Psoas muscle (tissue), 8 donors: ENCODE measurements at places on chromosomes 11 and 22. TPM values are rescaled to one million over a fixed set of nuclear protein-coding genes. Genes with fewer than 3 reads are reported as not detected.

Gene TIGD3
- polyA plus RNA-seq, result 0.05 TPM

Gene RPS25
- 2,514 TPM for polyA plus RNA-seq

Gene UCP2
- 11.8 TPM for polyA plus RNA-seq

Gene OR52E8
- polyA plus RNA-seq, result not detected

GRCh38 chr22:24159650-24160049 lies 21.6 kb upstream of the SUSD2 start:
- no peak for DNase-seq

DNA sequence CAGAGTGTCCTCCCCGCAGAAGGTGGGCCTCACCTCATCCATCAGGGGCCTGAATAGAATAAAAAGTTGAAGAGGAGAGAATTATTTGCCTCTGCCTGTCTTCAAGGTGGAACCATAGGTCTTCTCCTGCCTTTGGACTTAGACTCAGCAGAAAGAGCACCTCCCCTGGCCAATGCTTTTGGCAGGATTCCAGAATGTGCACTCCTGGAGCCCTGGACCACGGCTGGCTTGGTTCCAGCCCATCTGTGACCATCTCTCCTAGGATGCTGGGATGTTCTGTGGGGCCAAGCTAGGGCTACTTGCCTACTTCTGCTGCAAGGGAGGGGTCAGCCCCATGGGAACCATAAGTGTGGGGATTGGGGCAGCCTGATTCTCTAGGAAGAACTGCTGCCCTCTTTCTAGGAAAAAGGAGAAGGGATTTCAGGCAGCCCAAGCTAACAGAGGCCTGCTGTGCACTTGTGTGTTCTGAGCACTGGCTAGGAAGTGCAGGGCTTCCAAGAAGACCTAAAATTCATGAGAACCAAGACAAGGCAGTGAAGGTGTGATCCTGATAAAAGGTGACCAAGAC lies 32.2 kb upstream of the SHANK2 start:
- DNase-seq, result no peak

GRCh38 chr11:16356761-16357393 lies 531 bp upstream of the SOX6 start:
- DNase-seq, result no peak

GRCh38 chr11:1778141-1778911 lies 14.6 kb upstream of the CTSD start:
- no peak for DNase-seq

DNA sequence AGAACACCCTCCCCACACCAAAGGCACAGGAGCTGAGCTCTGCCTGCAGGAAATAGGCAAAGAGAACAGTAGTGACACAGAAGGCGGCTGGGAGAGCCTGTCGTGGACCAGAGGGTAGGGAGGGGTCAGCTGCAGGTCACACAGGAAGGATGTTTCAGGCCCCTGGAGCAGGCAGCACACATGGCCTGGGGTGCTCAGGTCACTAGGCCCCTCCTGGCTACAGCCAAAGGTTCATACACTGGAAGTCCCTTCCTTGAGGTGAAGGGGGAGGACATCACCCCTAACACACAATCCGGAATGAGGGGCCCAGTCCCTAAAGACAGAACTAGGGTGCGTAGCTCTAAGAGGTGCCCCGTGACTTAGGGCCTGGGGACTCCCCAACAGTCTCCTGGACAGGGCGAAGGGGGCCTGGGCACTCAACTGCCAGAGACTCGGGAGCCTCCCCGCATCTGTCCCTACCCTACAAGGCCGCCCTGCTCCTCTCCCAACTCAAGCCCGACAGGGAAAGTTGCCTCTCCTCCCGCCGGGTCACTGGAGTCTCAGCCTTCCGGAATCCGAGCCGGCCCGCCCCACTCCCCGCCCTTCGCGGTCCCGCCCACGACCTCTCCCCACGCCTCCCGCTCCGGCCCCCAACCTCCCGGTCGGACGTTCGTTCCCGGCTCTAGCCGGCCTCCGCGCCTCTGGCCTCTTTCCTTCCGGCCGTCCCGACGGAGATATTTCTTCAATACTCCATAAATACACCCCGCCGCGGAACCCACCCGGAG lies at the start of gene CYB5R2:
TSS of gene CYB5R2 (minus strand) at position 541 of the 764 bp plus-strand sequence. CDS start 675 bp downstream, outside the sequence.
- peak; percentile 75 for DNase-seq

- no peak for DNase-seq
Observed at GRCh38 chr11:64138398-64138797, 27.5 kb downstream of the MACROD1 start.

DNA sequence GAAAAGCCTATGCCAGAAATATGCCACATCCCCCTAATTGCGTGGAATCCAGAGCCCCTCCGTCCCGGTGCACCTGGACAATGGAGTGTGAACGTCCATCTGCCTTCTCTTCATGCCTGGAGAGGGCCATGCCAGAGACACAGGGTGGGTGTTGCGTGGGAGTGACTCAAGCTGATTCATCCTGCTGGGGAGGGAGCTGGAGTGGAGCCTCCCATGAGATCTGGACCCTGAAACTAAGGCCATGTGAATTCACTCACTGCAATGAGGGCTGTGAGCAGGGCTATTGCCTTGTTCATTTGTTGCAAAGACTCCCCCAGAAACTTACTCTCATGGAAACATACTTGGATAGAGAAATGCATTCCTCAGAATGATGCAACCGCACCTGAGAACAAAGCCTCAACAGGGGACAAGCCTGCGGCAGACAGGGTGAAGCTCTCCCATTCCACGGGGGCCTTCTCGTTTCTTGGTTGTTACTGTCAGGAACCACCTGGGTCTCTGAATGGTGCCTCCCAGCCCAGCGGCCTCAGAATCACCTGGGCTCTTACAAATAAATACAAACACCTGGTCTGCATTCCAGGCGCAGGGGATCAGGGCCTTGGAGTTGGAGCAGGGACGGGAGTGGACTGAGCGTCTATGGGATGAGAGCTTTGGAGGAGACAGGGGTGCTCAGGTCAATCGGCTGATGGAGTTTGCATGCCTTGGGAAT lies 1031.2 kb downstream of the BRD1 start:
- no peak for DNase-seq

- no peak for DNase-seq
Observed at GRCh38 chr11:106187860-106188456, 110.5 kb downstream of the AASDHPPT start.

- no peak for DNase-seq
Observed at GRCh38 chr11:114017723-114018122, 41.8 kb upstream of the ZBTB16 start.

DNA sequence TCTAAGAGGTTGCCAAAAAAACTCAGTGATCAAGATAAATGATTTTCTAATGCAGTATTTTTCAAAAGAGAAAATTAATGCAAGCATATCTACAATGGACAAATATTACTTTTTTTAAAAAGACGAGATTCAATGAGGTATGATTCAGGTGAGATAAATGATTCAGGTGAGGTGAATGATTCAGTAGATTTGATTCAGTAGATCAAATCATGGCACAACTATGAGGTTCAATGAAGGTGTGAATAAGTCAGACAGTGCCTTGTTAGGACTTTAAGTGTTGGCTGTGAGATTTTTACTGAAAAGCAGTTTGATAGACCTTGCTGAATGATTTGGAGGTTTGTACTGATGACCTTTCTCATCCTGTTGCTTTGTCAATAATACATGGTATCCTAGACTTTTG lies 742.2 kb downstream of the NELL1 start:
- no peak for DNase-seq

GRCh38 chr11:29281271-29281777 lies 735.5 kb downstream of the KCNA4 start:
- DNase-seq, result no peak

- DNase-seq, result no peak
Observed at GRCh38 chr11:103842795-103843194, 193.6 kb upstream of the DDI1 start.

- peak; percentile 81 for DNase-seq
Observed at GRCh38 chr22:19709063-19709769, 5.1 kb upstream of the SEPTIN5 start.

- no peak for DNase-seq
Observed at GRCh38 chr11:106875013-106875412, 143.3 kb downstream of the GUCY1A2 start.

DNA sequence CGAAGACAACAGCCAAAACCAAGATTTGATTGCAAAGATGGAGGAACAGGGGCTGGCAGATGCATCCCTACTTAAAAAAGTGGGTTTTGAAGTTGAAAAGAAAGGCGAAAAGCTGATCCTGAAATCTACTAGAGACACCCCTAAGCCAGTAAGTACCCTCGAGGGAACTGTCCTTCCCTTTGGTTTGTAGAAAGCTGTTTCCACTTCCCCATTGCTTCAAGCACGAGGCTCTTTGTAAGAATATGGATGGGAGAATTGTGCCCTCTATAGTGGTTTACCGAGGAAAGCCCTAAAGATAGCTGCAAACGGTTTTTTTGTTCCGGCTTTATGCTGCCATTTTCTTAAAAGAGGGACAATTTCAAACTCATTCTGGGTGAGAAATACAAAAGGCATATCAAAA lies 133.9 kb downstream of the WNT7B start:
- DNase-seq, result no peak
